Pulmonary artery endothelial cell (primary cell): ENCODE measurements at places on chromosomes 12 and 14. TPM values are rescaled to one million over a fixed set of nuclear protein-coding genes. Genes with fewer than 3 reads are reported as not detected.

The CCDC197 gene
- total RNA-seq = not detected in 2 replicates

The IFI27 gene
- 317 and 506 TPM in 2 replicates for total RNA-seq

GRCh38 chr12:68317047-68317667 is 15.0 kb downstream of the MDM1 start:
- peak; percentile 17 for DNase-seq

DNA sequence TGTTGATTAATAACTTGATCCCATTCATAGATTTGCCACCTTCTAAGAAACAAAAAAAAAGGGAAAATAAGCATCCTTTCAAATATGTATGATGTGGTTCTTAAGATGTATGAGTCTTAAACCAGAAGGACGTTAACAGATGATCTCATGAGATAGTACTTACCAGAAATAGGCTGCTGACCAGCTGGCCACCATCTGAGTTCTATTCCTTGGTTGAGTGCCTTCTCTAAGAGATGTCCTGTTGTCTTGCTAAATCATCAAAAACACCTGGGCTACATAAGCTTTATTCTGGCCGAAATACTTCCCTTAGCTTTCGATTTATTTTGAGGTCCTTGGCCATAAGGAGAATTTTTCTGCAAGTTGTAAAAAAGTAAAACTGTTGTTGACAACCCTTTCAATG is 55.6 kb downstream of the GPR65 start:
- no peak for DNase-seq

DNA sequence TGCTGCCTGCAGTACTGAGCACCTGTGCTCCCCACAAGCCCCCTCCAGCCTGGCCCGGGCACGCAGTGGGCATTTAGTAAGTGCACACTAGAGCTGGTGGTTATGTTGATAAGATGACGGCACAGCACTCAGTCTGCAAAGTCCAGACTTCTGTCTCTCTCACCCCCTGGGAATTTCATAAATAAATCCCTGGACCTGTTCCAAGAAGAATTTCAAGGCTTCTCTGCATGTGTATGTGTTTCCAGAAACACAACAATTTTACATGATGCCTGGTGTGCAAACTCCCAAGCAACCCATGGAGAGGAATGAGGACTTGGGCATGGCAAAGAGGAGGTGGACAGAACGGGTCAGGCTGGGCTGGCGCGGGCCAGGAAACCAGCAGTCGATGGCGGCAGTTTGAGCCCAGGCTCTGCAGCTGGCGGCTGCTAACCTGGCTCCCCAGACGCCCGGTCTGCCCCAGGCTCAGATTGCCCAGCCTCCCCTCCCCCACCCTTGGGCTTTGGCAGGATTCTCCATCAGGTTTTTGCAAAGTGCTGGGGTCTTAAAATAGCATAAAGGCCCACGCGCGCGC is 10.4 kb upstream of the ACVR1B start:
- DNase-seq = no peak

DNA sequence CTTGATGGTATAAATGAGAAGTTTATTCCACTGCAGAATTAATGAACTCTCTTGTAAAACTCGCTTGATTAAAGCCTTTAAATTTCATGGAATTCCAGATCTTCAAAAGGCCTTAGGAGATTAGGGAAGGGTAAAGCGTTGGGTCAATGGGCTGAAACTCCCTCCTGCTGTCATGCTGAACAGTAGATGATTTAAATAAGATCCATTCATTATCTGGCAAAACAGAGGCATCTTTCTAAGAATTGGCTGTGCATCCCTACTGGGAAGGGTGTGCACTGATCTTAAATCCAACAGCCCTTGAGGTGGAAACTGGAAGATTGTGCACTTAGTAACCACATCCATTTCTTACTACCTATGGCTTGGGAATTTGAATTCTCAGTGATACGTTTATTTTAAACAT is 56.0 kb downstream of the PLCZ1 start:
- DNase-seq = no peak

- DNase-seq = no peak
Measured at GRCh38 chr12:16857456-16857923, 251.5 kb upstream of the LMO3 start.

DNA sequence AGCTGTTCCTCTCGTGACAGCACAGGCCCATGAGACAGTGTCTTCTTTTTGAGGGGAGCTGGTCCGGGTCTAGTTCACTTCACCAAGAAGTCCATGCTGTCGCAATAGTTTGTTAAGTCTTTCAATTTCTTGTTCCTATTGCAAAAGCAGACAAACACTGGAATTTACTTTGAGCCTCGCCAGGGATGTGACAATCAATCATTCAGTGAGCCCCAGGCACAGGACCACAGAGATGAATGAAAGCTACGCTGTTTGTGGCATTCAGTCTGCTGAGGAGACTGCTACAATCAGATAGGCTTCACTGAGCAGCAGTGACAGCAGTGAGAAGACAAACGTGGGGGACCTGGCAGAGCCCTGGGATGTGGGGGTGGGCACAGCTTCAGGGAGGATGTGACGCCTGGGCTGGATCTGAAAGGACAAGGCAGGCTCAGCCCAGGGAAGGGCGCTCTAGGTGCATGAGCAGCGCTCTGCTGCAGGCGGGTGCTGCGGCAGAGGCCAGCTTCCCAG is 35.5 kb downstream of the TCTN1 start:
- no peak for DNase-seq

DNA sequence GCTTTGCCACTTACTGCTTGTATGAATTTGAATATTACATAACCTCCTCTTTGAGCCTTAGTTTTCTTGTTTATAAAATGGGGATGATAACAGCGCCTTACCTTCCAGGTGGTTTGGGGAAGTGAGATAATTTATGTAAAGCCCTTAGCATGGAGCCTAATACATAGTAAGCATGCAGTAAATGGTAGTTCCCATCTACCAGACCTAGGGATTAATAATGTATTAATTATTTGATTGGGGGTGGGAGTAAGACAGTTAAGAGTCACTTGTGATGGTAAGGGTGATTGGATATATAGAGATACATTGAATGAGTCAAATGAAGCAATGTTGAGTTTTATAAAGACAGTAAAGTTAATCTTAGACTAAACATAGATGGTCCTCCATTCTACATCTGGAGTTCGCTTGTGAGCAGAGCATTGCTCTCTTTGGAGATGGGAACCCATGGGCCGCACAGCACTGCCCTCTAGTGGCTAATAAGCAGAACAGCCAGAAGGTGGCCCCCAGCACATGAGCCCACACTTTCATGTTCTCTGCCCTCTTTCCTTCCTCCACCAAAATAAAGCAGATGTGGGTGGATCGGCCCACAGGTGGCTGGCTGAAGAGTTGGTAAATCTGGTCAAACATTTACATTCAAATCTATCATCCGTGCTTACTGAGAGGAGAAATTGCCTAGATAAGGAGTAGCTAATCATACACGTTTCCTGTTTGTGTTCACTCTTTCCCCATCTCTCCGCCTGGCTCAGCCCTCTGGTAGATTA is 26.5 kb upstream of the TAMALIN start:
- no peak for DNase-seq

GRCh38 chr14:91352053-91352452 is 65.6 kb downstream of the CCDC88C start:
- no peak for DNase-seq

DNA sequence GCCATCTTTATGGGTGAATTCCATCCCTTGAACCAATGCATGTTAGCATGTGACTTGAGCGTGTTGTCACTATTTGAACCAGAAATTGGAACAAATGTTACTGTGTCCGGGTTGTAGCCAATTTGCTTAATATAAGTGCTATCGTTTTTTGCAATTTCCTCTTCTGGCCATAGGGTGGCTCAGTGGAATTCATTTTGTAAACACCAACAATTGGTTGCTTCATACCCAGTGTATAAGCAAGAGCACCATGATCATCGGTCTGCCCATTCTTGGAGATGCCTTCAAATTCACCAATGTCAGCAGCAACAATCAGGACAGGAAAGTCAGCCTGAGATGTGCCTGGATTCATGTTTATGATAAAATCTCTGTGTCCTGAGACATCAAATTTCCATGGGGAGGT is 5.0 kb upstream of the NEDD1 start:
- no peak for DNase-seq
